ENCODE measurements at places on chromosomes 1 and 21.
A peak's percentile ranks its signal among the peaks of the same experiment; 100 is the strongest.

- no peak for DNase-seq
Observed at GRCh38 chr1:33043267-33044092, 6.8 kb upstream of the AK2 start.

DNA sequence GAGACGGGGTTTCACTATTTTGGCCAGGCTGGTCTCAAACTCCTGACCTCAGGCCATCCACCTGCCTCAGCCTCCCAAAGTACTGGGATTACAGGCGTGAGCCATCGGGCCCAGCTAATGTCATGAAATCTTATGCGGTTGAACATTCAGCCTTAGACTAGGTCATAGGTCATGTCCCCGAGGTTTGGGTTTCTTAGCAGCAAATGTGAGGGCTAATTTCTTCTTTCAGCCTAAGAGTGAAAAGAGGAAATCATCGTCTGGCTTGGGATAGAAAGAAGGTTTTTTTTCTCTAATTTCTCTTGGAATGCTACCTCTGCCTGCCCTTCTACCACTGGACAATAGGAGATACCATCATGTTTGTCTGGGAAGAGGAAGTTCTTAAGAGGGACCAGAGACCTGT is 18.0 kb upstream of the PIK3CD start:
- DNase-seq = no peak

DNA sequence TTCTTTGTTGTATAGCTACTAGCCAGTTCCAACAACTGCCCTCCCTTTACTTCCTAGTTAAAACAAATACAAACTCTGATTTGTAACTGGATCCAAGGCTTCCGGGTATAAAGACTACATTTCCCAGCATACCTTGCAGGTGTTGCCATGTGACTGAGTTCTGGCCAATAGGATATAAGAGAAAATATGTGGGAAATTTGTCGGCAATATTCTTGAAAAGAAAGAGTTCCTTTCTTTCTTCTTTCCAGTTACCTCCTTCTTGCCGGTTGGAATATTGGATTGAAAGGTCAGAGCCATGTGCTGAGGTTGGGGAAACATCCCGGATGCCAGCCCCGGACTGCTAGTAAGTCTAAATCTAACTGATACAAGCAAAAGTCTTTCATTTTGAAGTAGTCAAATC is 23.0 kb upstream of the ZBTB40 start:
- no peak for DNase-seq

DNA sequence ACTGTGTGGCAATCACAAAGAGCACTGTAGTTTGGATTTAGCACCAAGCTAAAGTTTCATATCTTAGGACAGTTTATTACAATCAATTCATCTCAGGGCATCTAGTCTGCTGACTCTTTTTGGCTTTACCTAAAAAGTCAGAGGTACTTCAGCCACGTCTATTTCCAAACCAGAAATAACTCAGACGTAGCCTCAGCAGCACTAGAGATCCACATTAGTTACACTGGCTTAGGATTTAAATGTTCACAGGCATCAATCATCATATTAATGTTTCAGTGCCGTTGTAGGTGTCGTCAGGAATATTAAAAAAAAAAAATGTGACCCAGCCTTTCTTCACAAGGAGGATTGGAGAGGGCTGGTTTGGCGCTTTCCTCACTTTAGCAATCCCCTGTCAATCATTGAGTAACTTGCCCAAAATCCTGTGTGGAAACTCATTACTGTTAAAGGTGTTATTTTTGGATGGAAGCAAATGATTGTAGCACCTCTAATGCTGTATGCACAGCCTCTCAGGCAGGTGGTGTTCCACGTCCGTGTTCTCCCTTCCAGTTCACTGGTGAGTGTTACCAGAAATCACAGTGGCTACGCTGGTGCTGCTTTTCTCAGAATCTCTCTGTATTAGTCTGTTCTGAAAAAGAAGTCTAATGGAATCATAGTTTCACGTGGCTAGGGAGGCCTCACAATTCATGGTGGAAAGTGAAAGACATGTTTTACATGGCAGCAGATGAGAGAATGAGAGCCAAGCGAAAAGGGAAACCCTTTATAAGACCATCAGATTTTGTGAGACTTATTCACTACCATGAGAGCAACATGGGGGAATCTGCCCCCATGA is 45.4 kb downstream of the NEK7 start:
- no peak for DNase-seq

DNA sequence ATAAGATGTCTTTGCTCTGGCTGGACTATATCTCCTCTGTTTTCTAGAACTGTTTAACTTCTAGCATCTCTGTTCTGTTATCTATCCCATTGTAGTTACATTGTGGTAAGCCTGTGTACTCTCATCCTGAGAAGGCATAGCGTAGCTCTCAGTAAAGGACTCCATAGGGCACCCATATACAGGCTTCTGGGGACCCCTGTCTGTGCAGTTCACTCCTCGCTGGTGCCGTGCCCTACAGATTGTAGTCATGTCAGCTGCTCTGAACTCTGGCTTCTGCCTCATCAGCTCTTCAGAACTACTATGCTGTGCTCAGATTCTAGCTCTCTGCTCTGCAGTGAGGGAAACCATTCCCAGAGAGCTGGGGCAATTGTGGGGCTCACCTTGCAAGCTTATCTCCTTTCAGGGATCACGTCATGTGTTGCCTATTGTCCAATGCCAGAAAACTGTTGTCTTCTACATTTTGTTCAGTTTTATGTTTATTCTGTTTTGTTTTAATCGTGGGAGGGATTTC is 181.3 kb upstream of the USP24 start:
- DNase-seq = no peak

GRCh38 chr1:75472089-75472970 is 138.6 kb downstream of the SLC44A5 start:
- no peak for DNase-seq

DNA sequence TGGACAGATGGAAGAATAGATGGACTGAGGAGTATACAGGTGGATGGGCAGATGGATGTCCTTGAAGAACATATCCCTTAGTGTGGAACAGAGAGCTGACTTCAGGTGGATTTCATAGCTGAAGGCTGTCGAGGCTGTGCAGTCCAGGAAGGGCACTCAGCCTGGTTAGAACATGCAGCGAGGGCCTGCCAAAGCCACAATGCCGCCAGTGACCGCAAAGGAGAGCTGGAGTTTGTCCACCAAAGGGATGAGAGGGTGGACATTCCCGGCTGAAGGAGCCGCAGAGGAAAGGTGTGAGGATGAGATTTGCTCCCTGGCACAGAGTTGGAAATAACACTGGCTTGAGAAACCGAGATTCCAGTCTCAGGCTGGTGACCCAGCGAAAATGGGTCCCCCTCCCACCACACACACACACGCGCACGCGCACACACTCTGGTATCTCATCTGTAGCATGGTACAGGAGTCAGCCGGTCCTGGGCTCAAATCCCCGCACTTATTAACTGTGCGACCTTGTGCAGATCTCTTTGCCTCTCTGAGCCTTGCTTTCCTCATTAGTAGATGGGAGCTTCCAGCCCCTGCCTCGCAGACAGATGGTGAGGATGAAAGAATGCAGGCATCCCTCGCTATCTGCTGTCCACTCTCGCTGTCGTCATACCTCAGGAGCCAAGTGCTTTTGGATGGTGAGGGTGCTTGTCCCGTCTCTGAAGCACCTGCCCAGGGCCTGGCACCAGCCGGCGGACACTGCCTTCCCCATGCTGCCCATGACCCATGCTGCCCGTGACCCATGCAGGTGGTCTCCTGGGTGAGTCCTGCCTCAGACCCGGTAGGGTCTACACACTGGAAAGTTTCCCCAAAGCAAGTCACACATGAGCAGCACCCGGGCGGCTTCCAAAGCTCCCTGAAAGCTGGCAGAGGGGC is 26.8 kb upstream of the EFHD2 start:
- DNase-seq = no peak

- DNase-seq = peak; percentile 64
Observed at GRCh38 chr1:228870041-228870713, 134.9 kb downstream of the RHOU start.

GRCh38 chr1:51240084-51240483 is 4.0 kb downstream of the RNF11 start:
- no peak for DNase-seq

- no peak for DNase-seq
Observed at GRCh38 chr1:4224684-4225467, 324.8 kb upstream of the C1orf174 start.
